ENCODE measurements at places on chromosomes 16 and 17. TPM values are rescaled to one million over a fixed set of nuclear protein-coding genes. Genes with fewer than 3 reads are reported as not detected.

GRCh38 chr17:61462719-61463315 lies 10.6 kb downstream of the TBX4 start:
- DNase-seq: no peak

DNA sequence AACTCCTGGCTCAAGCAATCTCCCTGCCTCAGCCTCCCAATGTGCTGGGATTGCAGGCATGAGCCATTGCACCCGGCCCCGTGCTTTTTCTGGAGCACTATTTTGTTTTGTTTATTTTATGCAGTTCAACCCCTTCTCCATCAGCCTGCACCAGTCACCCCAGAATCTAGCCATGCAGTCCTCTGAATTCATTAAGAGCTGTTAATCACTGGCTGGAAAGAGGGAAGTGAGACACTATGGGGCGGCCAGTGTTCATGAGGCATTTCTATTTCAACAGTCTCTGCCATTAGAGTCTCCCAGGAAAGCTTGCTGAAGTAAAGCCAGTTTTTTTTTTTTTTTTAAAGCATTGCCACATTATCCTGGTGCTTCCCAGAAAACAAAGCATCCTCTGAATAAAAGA lies 1.7 kb downstream of the VWA3A start:
- DNase-seq: no peak

GRCh38 chr17:74798239-74798707 lies 22.1 kb upstream of the NAT9 start:
- no peak for DNase-seq

- DNase-seq: no peak
These were observed 3.8 kb downstream of the RASL10B start for GRCh38 chr17:35735036-35735805.

DNA sequence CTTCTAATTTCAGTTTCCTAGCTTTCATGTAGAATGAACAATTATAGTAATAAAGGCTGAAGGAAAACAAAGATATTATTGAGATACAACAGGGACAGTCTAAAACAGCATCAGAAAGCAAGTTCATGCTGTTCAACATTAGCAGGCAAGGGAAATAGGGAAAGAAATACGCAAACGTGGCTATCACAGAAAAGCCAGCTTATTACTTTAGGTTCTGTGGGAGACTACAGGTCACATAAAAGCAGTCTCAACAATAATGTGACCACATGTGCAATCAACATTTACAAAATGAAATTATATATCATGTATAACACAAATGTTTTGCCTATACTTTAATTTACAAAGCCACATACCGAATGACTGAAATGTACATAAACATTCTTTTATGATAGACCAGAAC lies 4.9 kb upstream of the TRIM37 start:
- DNase-seq: no peak

GRCh38 chr17:57485566-57485865 lies 229.2 kb downstream of the MSI2 start:
- no peak for DNase-seq

- no peak for DNase-seq
These were observed 331.9 kb downstream of the SEC14L1 start for GRCh38 chr17:77472468-77473310.

- DNase-seq: no peak
These were observed 1.4 kb upstream of the AOC3 start for GRCh38 chr17:42849451-42850181.

GRCh38 chr17:40323391-40324381 lies 14.7 kb downstream of the RARA start:
- DNase-seq: peak; percentile 68

GRCh38 chr16:2085669-2086068 lies 37.9 kb downstream of the TSC2 start:
- DNase-seq: no peak

DNA sequence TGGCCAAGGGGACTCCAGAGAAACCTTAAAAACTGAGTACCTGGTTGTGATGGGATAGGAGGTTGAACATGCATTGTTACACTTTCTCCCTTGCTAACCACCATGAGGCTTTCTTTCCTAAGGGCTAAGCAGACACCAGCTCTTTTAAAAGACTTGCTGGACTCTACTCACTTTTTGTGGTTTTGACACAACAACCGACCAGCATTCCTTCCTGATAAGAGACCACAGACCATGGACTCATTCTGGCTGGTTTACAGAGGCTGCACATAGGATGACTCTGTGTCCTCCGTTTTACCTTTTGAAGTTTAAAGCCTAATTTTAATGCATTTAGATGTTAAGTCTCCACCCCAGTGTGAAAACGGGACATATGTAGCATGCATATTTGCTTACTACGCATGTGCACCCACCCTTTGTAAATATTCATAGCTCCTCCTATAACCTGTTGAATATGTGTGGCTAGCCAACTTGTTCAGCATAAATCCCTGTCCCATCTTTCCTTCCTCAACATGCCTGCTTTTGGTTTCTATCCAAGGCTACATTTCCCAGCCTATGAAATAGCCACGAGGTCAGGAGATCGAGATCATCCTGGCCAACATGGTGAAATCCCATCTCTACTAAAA lies 475.9 kb downstream of the GRIN2A start:
- DNase-seq: no peak

DNA sequence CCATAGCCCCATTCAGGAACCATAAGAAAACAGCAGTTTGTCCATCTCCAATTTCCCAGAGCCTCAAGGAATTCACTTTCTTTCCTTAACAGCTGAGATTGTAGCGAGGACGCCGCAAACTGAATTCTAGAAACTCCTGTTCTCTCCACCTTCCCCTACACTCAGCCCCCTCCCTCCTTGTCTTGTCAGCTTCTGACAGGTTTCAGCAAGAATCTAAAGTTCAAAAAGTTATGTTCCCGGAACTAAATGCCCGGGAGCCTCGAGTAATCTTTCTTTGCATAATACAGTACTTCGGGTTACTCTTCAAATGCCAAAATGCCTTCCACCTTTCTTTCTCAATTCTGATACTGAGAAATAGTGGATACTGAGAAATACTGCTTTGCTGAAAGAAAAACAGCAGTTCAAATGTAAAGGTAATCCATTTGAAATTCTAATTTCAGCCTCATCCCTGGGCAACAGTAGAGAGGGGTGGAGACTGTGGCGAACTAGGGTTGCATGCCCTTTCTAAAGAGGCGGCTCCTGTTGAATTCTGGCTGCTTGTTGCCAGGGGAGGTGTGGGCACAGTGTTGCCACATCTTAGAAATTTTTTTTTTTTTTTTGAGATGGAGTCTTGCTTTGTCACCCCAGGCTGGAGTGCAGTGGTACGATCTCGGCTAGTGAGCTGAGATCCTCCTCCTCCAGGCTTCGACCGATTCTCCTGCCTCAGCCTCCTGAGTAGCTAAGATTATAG lies 63.5 kb upstream of the USP7 start:
- no peak for DNase-seq

DNA sequence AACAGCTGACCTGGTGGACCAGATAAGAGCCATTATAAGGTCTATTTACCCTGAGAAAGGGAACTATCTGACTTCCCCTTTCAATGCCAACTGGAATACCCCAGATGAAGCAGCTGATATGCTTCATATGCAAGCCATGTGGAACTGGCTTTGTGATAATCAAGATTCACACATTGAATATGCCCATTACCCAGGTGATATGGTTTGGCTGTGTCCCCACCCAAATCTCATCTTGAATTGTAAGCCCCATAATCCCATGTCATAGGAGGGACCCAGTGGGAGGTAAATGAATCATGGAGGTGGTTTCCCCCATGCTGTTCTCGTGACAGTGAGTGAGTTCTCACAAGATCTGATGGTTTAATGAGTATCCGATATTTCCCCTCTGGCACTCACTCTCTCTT lies 42.1 kb downstream of the IKZF3 start:
- DNase-seq: no peak

DNA sequence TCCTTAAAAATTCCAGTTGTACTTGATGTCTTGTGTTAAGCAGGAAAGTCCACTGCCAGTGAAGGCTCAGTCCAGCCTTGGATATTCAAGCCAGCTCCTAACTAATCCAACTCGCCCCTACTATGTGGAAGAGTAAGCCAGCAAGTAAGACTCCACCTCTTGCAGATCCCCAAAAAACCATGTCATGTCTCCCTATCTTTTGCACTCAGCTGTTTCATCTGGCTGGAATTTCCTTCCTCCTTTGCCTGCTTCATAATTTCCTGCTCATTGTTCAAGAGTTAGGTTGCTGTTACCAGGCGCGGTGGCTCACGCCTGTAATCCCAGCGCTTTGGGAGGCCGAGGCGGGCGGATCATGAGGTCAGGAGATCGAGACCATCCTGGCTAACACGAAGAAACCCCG lies 37.8 kb downstream of the RBBP6 start:
- no peak for DNase-seq

DNA sequence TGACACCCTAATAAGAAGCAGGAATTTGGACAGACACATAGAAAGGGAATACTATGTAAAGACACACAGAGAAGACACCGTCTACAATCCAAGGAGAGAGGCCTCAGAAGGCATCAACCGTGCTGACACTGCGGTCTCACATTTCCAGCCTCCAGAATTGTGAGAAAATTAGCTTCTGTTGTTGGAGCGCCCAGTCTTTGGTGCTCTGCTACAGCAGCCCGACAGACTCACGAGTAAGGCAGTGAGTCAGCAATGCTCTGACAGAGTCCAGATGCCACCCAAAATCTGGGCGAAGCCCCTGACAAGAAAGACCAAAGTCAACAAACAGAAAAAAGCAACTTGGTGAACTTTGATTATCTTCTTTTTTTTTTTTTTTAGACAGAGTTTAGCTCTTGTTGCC lies 32.5 kb upstream of the RAI1 start:
- DNase-seq: no peak

ABCA8 gene
- total RNA-seq: 13.1 TPM

LSM12 gene
- total RNA-seq: 63.5 TPM

CCL15 gene
- 19.8 TPM for total RNA-seq

CES3 gene
- 199 TPM for total RNA-seq

SSTR5 gene
- total RNA-seq: not detected

CETP gene
- 0.35 TPM for total RNA-seq

NUBP2 gene
- 39.3 TPM for total RNA-seq
